ENCODE measurements at places on chromosomes 3 and 15. TPM values are rescaled to one million over a fixed set of nuclear protein-coding genes. Genes with fewer than 3 reads are reported as not detected.

TLR9 gene
- not detected for polyA plus RNA-seq

DUOXA2 gene
- polyA plus RNA-seq: 0.11 TPM

SEC62 gene
- polyA plus RNA-seq: 154 TPM

DNA sequence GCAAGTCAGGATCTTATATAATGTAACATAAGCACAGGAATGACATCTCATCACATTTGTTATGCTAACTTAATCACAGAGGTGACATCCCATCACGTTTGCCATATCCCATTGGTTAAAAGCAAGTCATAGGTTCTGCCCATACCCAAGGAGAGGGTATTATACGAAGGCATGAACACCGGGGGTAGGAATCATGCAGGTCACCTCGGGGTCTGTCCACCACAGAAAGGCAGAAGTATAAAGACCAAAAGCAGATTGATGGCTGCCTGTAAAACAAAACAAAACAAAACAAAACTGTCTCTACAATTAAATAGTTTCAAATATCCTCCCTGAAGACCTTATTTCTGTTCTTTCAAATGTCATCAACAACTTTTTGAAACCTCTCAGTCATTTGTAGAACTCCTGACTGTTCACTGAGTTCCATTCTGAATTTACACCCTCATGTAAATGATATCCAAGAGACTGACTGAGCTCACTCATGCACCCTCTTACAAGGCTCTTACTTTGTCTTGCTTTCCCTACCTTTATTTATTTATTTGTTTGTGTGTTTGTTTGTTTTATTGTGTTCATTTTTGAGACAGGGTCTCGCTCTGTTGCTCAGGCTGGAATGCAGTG lies 22.7 kb upstream of the ZNF639 start:
- no peak overlapping the region for H3K27ac ChIP-seq
- no peak for DNase-seq
- no peak overlapping the region for H3K4me3 ChIP-seq
- H3K36me3 ChIP-seq: no peaks in the 10 kb centered on the region
- H3K27me3 ChIP-seq: no peaks in the 10 kb centered on the region

- no peaks in the 10 kb centered on the region for H3K36me3 ChIP-seq
- H3K27ac ChIP-seq: no peak overlapping the region
- H3K27me3 ChIP-seq: no peaks in the 10 kb centered on the region
- no peak overlapping the region for H3K4me3 ChIP-seq
Observed at GRCh38 chr3:192261135-192261534, 466.2 kb downstream of the FGF12 start.

DNA sequence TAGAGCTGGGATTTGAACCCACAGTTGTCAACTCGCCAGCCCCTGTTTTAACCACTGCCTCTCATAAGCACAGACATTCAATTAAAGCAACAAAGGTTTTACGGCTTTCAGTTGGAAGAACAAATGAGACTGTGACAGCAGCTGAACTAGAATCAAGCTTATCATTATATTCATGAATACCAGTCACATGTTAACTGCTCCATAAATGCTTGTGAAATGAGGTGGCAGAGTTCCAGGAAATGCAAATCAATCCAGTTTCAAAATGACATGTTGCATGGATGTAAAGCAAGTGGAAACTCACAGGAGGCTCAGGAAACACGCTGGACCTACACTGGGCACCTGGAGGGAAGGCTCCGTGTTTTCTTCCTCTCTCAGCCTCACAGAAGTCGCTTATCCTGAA lies 3.9 kb downstream of the GP5 start:
- peaks cover 28% of the 10 kb centered on the region for H3K4me1 ChIP-seq
- no peak overlapping the region for H3K27ac ChIP-seq
- H3K27me3 ChIP-seq: peaks cover 42% of the 10 kb centered on the region
- no peak for DNase-seq

DNA sequence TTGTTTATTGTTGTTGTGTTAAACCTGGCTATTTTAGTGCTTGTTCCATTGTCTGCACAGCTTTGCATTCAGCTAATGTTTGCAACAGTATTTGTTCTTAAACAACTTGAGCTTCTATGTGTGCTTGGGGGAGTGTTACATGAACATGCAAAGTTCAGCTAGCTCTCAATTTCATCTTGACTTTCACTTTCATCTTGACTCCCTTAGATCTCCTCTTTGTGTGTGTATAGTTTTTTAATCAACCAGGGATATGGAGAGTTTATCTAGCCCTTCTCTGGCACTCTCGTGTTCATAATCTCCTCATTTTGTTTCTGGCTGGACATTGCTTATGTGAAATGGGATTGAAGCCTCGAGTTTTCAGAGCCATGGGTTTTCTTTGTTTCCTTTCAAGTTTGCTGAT lies 212.4 kb upstream of the ZBTB20 start:
- no peaks in the 10 kb centered on the region for H3K4me1 ChIP-seq
- no peak overlapping the region for H3K27ac ChIP-seq
- DNase-seq: no peak
- H3K27me3 ChIP-seq: no peaks in the 10 kb centered on the region
- H3K36me3 ChIP-seq: no peaks in the 10 kb centered on the region

DNA sequence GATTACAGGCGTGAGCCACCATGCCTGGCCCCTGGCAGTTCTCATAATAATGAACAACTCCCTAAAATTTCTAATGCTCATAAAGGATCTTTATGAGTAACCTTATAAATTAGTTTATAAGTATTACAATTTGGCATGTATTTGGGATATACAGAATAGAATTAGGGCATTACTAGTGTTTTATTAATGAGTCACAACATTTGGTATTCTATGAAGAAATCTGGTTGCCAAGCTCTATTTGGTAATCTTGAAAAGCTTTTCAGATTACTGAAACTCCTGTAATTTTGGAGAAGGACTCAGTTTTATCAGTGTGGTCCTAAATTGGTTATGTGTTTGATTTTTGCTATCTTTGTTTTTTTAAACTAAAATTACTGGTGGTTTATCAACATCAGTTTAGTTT lies 45.8 kb downstream of the TM6SF1 start:
- H3K27me3 ChIP-seq: no peaks in the 10 kb centered on the region
- no peak overlapping the region for H3K27ac ChIP-seq
- peaks cover 23% of the 10 kb centered on the region for H3K36me3 ChIP-seq
- H3K4me1 ChIP-seq: no peaks in the 10 kb centered on the region

GRCh38 chr3:64861684-64862083 lies 173.9 kb upstream of the ADAMTS9 start:
- no peaks in the 10 kb centered on the region for H3K27me3 ChIP-seq
- H3K27ac ChIP-seq: no peak overlapping the region
- H3K4me1 ChIP-seq: peaks cover 2% of the 10 kb centered on the region

GRCh38 chr15:56877255-56877970 lies 41.0 kb upstream of the TCF12 start:
- no peak overlapping the region for H3K27ac ChIP-seq
- H3K36me3 ChIP-seq: no peaks in the 10 kb centered on the region
- no peak for DNase-seq
- H3K4me3 ChIP-seq: no peak overlapping the region
- H3K27me3 ChIP-seq: no peaks in the 10 kb centered on the region

GRCh38 chr3:127413871-127414270 lies 126.0 kb upstream of the PRR20G start:
- H3K4me3 ChIP-seq: no peak overlapping the region
- no peaks in the 10 kb centered on the region for H3K36me3 ChIP-seq
- no peaks in the 10 kb centered on the region for H3K27me3 ChIP-seq
- H3K27ac ChIP-seq: no peak overlapping the region

GRCh38 chr15:82062479-82063454 lies 16.9 kb upstream of the MEX3B start:
- no peak overlapping the region for H3K27ac ChIP-seq
- no peak for DNase-seq
- H3K27me3 ChIP-seq: peaks cover 4% of the 10 kb centered on the region

DNA sequence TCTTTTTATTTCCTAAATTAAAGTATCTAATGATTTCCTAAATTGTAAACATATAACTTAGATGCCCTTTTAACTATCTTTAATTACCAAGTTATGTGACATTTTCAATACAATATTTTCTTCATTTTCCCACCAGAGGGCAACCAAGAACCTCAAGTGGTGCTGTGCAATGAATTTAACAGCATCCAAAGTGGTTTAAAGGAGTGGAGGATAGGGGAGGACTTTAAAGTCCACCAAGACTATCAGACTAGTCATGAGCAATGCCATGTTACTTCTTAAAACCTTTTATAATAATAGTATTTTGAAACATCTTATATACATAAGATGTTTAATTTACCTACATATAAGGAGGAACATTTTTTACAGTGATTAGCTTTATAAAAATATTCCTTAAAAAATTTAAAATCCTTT lies 74.4 kb downstream of the DLG1 start:
- peaks cover 3% of the 10 kb centered on the region for H3K4me1 ChIP-seq
- no peak overlapping the region for H3K27ac ChIP-seq
- DNase-seq: peak; percentile 51
- H3K36me3 ChIP-seq: no peaks in the 10 kb centered on the region

DNA sequence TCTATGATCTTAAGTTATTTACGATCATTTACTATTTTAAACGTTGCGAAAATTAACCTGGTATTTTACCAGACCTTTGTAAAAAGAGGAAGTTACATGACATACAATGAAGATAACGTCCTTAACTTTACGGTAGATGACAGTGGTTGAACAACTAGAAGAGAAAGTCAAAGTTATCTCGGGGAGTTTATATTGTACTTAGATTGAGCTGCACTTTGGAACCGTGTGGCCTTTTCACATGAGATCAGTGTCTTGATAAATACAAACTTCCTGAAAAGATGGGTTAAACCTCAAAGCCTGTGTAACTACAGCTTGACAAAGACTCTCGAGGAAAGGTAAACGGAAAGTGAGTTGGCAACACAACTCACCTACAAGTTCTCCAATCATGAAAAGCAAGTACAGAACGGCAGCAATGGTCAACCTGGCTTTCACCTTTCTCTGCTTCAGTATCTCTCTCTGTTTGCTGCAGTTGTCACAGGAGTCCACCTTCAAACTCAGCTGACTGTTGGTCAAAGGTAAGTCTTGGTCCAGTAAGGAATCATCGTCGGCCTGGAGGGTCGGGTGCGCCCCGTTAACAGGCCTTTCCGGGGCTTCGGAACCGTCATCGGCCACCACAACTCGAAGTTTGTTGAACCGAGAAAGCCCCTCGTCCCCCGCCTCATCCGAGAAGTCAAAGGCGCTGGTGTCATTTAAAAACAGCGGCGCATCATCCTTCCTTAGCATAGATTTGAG lies 793 bp downstream of the SLC30A4 start:
- H3K36me3 ChIP-seq: no peaks in the 10 kb centered on the region
- H3K4me3 ChIP-seq: peak overlapping the region; percentile 76
- H3K27me3 ChIP-seq: no peaks in the 10 kb centered on the region

DNA sequence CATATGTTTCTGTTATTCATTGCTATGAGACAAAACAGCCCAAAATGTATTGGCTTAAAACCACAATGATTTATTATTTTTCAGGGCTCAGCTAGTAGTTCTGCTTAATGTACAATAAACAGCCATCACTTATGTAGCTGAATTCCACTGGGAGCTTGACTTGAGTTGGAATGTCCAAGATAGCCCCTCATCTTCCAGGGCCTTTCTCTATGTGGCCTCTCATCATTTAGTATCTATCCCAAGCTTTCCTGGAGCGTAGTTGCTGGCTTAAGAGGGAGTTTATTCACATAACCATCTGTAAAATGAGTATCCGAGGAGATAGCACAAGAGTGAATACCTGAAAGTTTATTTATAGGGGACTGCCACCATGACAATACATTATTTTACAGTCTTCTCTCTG lies 176.8 kb downstream of the EPHA6 start:
- H3K4me3 ChIP-seq: no peak overlapping the region
- H3K36me3 ChIP-seq: no peaks in the 10 kb centered on the region
- DNase-seq: no peak
- H3K4me1 ChIP-seq: no peaks in the 10 kb centered on the region
- H3K27ac ChIP-seq: no peak overlapping the region
- H3K27me3 ChIP-seq: no peaks in the 10 kb centered on the region

DNA sequence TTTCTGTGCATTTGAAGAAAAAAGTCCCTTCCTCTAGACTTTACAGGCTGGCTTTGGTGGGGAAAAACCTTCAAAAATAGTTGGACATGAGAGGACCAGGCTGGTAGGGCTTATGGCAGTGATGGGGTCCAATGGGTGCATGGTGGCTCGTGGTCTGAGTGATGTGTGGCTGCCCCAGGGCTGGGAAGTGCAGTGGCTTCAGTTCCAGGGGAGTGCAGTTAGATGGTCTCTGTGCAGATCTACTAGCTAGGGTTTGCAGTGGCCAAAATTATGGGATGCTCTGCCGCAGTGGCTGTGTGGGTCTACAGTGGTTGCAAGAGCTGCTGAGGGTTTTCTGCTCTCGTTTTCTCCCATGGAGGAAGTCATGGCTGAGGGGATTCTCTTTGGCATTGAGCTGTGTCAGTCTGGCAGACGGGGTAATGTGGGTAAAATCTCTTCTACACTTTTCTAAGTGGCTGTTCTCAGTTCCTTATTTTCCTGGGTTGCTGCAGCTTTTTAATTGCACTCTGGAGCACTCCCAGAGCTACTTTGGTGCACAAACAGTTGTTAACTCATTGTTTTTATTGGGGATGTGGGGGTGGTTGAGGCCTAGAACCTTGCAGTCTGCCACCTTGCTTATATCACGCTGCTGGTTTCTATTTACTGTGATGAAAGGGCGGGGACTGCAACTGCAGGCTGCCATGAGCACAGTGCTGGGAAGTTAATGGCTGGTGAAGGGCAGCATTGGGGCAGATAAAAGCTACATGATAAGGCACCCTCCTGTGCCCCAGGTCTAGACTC lies 1324.6 kb downstream of the NSUN3 start:
- no peak for DNase-seq
- no peaks in the 10 kb centered on the region for H3K27me3 ChIP-seq
- no peaks in the 10 kb centered on the region for H3K4me1 ChIP-seq
- no peak overlapping the region for H3K27ac ChIP-seq
- no peak overlapping the region for H3K4me3 ChIP-seq

- no peaks in the 10 kb centered on the region for H3K36me3 ChIP-seq
- peaks cover 2% of the 10 kb centered on the region for H3K27me3 ChIP-seq
- H3K4me1 ChIP-seq: peaks cover 9% of the 10 kb centered on the region
- H3K4me3 ChIP-seq: no peak overlapping the region
Observed at GRCh38 chr15:42033214-42033873, 12.5 kb upstream of the PLA2G4E start.

DNA sequence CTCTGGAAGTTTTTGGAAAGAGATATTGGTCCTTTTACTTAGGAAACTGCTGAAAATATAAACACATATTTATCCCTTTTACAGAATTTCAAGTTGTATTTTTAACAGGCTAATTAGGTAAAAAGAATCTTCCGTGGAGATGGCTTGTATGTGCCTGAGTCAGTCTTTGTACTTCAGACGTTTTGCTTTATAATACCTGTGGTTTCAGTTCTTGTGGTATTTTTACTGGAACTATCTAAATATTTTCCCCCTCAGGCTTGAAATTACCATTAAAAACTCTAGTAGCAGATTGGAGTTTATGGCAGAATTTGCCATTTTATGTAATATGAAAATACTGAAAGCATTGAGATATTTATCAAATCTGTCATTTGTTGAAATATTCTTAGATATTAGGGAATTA lies 151.6 kb upstream of the CGNL1 start:
- H3K27ac ChIP-seq: no peak overlapping the region
- H3K36me3 ChIP-seq: no peaks in the 10 kb centered on the region
- H3K4me1 ChIP-seq: no peaks in the 10 kb centered on the region
- peak overlapping the region; percentile 2 for H3K4me3 ChIP-seq
- DNase-seq: no peak

DNA sequence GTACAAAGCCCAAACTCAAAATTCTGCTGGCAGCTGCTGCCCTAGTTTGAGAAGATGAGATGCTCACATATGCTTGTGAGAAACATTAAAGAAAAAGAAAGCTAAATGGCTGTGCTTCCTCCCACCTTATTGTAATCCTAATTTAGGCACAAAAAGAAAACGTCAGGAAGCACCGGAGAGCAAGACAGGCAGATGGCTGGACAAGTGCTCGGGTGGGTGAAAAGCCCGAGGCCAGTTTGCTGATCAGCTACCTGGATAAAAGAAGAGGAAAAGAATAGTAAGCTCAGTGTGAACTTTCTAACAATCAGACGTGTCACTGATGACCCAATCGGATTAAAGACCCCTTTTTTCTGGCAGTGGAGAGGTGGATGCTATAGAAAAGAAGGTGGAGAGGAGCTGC lies 368.0 kb upstream of the ATP10A start:
- H3K4me3 ChIP-seq: no peak overlapping the region
- peaks cover 10% of the 10 kb centered on the region for H3K4me1 ChIP-seq
- no peak overlapping the region for H3K27ac ChIP-seq
